NB4 (cell line): ENCODE measurements at places on chromosomes 3 and 15.

- DNase-seq, result no peak
Observed at GRCh38 chr3:119664370-119664769, 4.0 kb upstream of the POPDC2 start.

DNA sequence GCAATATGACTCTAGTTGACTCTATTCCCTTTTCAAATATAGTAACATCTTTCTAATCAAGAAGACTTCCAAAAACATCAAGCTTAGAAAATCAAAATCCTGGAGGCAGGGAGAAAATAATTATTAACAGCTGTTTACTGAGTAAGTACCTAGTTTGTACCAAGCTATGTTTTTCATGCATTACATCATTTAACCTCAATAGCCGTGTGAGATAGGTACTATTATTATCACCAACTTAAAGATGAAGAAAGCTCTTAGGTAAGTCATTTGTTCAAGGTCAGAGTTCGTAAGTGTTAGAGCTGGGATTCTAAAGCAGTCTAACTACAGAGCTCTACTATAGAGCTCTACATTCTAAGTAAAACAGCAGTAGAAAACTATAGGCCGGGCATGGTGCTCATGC lies 41.6 kb downstream of the GSK3B start:
- DNase-seq, result no peak

DNA sequence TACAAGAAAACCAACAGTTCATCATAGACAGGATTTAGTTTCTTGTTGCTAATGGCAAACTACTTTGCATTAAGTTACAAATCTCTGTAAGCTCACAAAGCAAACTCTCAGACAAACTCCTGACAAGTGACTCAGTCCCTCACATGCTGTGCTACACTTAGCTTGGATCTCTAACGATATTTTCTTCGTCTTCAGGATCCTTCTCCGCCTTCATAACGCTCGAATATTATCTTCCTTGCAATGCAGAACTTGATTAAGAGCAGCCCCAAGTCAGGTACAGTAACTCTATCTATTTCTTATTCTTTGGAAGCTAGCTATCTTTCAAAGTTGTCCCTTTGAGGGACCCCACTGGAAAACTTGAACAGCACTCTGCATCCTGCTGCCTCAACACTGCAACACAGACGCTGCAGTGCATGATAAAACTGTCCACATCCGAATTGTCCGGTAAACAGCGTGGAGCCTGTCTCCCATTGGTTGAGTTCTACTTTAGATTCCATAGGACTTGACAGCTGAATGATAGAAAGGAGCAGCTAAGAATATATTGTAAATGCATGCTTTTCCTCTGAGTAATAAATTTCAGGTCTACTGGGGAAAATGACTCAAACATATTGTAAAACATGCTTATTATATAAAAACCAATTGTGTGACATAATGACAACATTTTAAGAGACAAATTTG lies 61.3 kb downstream of the UACA start:
- no peak for DNase-seq

DNA sequence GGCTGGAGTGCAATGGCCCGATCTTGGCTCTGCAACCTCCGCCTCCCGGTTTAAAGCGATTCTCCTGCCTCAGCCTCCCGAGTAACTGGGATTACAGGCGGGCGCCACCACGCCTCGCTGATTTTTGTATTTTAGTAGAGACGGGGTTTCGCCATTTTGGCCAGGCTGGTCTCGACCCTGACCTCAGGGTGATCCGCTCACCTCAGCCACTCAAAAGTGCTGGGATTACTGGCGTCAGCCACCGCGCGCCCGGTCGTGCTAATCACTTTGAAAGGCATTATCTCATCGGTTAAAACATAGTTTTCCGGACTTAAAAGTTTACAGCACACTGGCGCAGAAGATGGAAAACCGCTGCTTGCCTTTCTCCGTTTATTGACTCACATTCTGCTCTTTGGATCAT lies 27.6 kb upstream of the MTHFS start:
- no peak for DNase-seq

DNA sequence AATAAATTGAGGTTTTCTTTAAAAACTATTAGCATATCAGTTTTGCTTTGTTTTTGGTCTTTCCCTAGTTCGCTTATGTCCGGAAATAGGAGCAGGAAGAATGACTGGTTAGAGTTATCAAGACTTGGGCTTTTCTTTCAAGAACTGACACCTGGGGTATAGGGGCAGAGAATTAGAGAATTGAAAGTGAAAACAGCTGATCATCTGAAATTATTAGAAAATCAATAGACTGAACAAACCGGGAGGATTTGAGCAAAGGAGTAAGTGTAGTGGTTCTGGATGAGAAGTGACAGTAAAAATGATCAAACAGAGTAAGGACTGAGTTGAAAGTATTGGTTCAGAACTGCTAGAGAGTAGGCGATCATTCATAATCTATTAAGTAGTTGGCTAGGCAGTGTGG lies 6.0 kb downstream of the MINDY2 start:
- no peak for DNase-seq

DNA sequence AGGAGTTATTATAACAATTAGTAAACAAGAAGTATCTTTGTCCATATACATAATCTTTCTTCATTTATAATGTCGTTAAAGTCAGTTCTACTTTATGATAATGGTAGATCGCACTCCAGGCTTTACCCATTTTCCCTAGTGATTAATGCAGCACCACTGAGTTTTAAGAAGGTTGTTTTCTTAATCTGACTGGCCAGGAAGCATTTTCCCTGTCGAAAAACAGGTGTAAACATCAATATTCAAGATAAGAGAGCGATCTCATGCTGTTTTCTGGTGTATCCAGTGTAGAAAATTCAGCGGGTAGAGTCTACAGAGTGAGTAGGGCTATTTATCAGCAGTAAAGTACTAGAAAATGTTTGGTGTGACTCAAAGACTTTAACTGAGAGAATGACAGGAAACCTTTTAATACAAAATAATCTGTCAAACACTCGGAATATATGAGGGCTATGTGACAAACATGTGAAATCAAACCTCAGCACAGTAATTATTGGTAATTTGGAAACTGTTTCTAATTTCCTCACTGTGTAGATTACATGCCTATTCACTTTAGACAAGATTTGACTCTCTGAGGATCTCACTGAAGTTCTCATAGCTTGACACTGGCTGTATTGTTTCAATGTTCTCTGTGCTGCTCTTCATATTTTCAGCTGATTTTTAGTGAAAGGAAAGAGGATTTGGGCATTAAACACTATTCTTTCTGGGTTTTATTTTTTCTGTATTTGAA lies 1013.2 kb downstream of the VGLL3 start:
- no peak for DNase-seq

GRCh38 chr3:94483403-94483802 lies 420.5 kb downstream of the NSUN3 start:
- no peak for DNase-seq

GRCh38 chr3:49511639-49512038 lies 41.6 kb downstream of the DAG1 start:
- DNase-seq, result no peak

DNA sequence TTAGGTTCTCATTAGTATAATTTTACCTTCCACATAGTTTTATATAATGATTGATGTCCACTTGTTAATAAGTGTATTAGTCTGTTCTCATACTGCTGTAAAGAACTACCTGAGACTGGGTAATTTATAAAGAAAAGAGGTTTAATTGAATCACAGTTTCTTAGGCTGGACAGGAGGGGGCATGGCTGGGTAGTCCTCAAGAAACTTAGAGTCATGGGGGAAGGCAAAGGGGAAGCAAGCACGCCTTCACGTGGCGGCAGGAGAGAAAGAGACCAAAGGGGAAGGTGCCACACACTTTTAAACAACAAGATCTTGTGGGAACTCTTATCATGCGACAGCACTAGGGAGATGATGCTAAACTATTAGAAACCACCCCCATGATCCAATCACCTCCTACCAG lies 19.2 kb downstream of the DZIP3 start:
- DNase-seq, result no peak

- DNase-seq, result peak; percentile 85
Observed at GRCh38 chr3:72144773-72145505, 360.0 kb upstream of the PROK2 start.

DNA sequence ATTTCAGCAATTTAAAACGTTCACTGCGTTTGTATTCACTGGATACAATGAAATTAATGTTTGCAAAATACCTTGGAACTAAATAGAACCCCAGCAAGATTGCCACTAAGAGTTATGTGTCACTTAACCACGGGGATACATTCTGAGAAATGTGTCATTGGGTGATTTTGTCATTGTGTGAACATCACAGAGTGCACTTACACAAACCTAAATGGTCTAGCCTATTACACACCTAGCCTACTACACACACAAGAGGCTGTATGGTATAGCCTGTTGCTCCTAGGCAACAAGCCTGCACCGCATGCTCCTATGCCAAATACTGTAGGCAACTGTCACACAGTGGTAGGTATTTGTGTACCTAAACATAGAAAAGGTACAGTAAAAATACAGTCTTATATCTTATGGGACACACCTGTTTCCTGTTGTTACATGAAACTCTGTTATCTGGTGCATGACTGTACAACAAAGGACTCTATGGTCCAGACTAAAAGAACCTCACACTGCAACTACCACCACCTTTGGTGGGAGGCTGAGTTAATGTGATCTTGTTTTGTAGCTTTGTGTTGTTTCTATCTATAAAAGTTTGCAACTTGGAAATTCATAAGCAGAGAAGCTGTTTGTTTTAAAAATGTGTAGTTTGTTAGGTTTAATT lies 92.2 kb upstream of the NTRK3 start:
- DNase-seq, result no peak

- DNase-seq, result no peak
Observed at GRCh38 chr3:33047842-33048834, 48.8 kb downstream of the GLB1 start.

DNA sequence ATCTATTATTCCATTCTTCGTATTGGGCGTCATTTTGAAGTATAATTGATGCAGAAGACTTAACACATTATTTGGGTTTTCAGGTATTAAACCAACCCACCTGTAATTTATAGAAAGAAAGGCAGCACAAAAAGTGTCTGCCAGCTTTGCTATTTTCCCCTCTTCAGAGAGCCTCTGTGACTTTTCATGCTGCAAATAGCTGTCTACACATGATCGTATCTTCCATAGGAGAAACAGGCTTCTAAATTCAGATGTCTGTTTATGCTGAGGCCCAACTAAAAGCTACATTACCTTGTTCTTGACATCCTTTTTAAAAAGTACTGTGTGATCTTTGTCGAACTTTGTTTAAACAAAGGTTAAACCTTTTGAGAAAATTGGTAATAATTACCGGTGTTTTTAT lies 5.0 kb downstream of the ACKR2 start:
- DNase-seq, result no peak

DNA sequence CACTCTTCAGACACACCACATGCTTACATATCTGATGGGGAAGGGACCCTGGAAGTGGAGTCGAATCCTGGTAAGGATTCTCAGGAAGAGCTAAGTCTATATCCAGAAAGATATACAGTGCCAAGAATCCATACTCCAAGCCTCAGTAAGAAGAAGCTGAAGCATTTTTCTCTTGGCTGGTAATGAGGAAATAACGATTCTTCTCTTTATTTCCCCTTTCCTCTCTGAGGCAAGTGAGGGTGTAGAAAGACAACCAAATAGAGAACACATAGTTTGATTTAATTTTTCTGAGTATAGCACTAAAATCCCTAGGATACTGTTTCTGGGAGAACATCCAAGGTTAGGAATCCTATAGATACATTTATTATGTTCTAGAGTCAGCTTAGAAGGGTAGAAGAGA lies 857.3 kb downstream of the TUSC7 start:
- no peak for DNase-seq

DNA sequence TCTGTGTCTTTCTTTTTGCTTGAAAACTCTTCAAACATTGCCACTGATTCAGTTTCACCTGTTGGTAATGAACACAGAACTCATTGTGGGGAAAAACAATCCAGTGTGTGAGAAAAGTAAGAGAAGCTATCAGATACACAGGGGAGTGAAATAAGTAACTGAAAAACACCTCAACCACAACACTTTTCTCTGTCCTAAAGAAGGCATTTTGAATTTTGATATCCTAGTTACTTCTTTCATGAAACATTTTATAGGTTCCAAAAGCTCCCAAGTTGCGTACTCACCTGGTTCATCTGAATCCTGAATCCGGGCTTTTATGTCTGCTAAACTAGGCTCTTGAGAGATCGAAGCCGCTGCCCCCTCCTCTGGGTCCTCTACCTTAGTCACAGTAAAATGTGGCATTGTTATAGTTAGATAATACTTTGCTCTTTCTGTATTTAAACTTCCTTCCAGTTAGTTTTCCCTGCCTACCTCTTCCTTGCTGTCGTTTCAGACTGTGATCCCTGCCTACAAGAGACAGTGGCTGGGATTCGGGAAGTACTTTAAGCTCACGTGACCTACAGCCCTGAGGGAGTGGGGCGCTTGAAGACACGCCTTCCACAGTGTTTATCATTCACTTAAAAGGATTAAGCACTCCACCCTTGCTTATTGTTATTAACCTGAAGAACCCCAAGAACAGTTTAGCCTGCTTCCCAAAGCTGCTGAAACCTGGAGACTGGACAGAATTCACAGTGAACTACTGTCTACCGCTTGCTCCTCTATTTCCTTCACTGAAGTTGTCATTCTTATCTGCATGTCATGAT lies 19.1 kb downstream of the SLC12A6 start:
- DNase-seq, result peak; percentile 63

- DNase-seq, result no peak
Observed at GRCh38 chr3:18812316-18812715, 336.0 kb upstream of the KCNH8 start.

GRCh38 chr3:8757551-8758518 lies 11.6 kb downstream of the OXTR start:
- no peak for DNase-seq

GRCh38 chr3:155230382-155230781 lies 63.1 kb downstream of the STRIT1 start:
- no peak for DNase-seq

DNA sequence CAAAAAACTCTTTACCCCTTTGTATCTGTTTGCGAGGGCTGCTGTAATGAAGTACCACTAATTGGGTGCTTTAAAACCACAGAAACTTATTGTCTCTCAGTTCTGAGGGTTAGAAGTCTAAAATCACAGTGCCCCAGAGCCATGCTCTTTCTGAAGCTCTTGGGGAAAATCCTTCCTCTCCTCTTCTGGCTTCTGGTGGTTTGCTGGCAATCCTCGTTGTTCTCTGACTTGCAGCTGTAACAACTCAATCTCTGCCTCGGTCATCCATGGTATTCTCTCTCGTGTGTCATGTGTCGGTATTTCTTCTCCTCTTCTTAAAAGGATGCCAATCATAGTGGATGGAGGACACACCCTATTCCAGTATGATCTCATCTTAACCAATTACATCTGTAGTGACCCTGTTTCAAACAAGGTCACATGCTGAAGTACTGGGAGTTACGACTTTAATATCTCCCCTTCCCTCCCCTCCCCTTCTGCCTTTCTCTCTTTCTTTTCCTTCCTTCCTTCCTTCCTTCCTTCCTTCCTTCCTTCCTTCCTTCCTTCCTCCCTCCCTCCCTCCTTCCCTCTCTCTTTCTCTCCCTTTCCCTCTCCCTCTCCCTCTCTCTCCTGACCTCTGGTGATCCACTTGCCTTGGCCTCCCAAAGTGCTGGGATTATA lies 6.5 kb upstream of the ARL8B start:
- no peak for DNase-seq
